D721Med (cell line): ENCODE measurements at places on chromosomes 2 and 18.

GRCh38 chr2:157746234-157746950, 117.7 kb upstream of the ACVR1C start:
- DNase-seq = no peak

DNA sequence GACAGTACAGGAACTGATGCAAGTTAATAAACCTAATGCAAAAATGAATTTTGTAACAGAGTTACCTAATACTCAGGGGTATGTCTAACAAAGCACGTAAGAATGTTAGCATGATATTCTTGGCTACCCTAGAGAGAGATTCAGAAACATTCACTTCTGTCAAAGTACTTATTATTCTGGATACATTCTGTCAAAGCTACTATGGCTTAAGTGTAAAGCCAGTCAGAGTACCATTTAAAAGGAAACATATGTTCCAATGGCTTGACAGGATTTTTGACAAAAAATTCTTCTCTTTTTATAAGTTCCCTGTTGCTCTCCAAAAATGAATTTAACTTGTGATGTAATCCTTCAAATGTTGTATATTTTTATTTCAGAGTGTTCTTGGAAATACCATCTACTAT, 85.5 kb downstream of the PIGN start:
- no peak for DNase-seq

GRCh38 chr2:11680901-11681721, 11.1 kb upstream of the NTSR2 start:
- DNase-seq = no peak

DNA sequence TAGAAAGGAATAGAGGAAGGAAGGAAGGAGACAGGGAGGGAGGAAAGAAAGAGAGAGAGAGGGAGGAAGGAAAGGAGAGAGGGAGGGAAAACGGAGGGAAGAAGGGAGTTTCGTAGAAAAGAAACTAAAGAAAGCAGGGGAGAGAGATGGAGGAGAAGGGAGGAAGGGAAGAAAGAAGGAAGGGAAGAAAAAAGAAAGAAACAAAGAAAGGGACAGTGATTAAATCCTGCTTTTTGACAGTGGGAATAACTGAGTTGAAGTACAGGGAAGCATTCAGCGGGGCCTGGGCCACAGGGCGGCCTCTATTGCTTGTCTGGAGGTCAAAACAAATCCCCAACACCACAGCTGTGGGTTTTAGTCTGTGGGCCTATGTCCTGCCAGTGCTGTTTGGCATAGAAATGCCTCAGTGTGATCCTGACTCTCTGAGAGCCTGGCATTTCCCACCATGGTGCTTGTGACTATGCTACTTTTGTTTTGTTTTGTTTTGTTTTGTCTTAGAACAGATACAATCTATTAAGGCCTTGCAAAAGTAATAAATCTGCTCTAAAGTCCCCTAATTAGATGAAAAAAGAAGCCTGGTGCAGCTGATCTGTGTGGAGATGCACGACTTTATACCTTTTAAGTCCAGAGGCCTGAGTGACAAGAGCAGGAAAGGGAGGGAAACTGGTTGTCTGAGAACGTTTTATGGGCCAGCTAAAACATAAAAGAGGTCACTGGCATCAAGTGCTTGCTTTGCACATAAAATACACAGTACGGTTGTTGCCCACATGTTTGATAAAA, 40.0 kb downstream of the IL1RL2 start:
- DNase-seq = no peak

DNA sequence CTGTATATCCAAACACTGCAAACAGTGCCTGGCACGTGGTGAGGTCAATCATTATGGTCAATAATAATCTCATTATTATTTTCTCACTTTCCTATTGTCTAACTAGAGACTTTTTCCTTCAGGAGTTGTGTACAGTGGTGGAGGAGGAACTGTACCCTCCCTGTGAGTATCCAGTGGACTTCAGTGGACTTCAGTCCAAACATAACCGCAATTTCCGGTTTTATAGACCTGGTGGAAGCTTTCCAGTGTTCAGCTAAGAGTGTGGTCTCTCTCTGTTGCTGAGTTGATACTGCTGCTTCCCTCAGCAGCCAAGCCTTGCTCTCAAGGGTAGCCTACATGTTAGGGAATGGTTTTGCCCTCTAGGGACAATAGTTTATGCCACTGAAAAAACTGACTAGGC, 447.1 kb downstream of the TMEM182 start:
- DNase-seq = no peak

DNA sequence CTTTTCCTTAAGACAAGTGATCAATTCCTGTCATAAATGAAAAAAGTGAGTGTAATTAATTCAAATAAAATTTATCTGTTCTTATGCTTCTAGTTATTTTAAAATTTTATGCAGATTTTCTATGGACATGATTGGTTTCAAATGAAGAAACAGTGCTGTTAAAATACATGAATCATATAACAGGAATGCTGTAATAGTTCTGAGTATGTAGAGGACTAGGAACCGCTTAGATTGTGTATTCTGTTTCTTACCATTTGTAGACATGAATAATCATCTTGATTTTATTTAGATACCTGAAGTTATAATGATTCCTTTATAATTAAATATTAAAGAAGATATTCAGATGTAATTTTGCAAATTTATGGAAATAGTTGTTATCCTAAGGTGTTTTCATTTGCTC, 3.5 kb downstream of the ACTR2 start:
- no peak for DNase-seq

DNA sequence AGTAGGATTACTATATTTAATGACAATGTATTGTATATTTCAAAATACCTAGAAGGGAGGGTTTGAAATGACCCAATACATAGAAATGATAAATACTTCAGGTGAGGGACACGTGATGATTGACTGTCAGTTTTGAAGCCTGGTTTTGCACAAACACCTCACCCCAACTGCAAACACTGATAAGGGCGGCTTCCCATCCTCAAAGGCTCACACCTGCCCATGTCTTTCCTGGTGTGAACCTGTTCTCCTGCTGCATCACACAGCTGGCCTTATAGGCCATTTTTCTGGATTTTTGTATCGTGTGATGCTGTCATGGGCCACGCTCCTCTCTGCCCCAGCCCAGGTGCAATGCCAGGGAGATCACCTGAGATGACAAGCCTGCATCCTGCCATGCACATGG, 166.5 kb upstream of the NCK2 start:
- DNase-seq = no peak

DNA sequence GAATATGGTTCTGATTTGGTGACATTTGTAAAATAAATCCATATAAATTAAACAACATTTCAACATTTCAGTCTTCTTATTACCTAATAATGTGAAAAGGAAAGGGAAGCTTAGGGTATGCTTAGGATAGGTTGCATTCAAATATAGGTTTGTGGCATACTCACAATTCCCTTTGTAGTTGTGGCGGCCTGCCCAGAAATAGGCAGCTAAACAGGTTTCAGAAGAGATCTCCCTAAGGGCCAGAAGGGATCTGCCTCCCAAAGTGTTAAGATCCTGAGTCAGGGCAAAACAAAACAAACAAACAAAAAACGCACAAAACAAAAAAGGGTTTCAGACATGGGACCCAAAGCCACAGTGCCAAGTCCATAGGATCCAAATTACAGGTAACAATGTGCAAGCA, 41.4 kb upstream of the TCF7L1 start:
- no peak for DNase-seq

DNA sequence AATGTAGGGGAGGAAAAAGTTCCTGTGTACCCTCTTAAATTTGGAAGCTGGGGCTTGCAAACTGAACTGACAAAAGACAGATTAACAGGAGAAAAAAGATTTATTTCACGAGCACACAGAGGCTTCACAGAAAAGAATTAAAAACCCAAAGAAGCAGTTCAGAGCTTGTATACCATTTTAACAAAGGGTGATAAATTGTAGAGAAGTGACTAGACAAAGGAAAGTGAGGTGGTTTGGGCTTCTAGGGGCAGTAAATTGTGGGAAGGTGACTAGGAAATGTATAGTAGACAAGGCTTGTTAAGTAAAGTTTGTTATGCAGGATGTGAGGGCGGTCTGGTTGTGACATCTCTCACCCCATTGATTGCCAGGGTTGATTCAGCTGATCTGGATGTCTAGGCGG, 53.5 kb upstream of the ZDBF2 start:
- DNase-seq = no peak

DNA sequence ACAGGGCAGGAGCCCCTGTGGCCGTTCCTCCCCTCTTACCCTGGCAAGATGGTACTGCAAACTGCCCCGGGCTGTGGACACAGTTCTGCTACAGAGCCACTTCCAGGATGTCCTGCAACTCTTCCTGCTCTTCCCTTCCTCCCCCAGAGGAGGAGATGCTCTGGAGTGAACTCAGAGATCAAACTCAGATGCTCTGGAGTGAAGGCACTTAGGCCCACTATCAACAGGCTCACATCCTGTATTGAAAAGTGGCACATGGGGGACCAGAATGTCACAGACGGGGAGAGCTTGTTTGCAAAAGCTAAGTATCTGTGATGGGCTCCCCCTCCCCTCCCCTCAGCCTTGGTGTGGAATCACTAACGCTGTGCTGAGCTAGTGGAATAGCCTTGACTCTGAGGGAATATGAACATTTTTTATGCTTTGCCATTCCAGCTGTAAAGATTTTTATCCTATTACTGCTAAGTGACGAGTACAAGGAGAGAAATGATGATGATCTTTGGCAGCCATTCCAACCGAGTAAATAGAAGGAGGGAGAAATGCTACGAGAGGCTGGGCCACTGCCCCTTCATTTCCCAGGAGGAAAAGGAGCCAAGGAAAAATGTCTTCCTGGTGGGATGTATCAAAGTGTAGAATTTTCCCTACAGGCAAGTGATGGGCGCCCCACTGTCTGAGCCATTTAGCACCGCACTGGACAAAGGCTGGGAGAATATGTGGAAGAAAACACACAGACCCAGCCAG, 152.6 kb downstream of the GALNT14 start:
- no peak for DNase-seq

DNA sequence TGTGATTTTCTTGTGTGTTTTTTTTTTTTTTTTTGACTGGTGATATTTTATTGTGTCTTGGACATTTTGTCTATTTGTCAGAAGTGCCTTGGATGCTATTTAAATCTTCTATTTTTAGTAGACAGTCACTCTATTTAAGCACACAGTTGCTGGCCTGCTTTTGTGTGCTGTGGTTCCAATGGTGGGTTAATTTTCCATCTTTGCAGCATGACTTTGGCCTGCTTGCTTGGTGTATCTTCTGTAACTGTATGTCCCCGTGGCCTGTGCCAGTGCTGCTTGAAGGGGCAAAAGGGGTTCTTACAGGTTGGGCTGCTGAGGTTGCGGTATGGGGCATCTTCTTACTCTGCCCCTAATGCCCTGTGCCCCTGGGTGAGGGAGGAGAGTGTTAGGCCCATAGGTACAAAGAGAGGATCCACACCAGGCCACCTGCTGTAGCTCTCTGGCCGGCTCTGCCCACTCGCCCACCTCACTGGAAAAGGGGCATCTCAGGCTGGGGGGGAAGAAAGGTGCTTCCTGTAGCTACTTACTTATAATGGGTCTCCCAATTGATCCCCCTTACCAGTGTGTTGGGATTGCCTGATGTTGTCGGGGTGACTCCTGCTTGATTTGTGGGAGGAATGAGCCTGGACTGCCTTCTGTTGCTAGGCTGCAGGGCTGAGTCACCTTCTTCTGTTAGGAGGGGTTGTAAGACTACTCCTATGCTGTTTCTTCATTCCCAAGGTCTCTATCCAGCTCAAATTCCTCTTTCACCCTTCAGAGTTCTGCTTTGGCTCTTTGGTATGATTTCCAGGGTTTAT, 490.0 kb upstream of the HS6ST1 start:
- no peak for DNase-seq

GRCh38 chr2:65103013-65103715, 26.7 kb downstream of the RAB1A start:
- no peak for DNase-seq

- DNase-seq = no peak
Observed at GRCh38 chr2:173101687-173102086, 26.0 kb downstream of the MAP3K20 start.

- DNase-seq = no peak
Observed at GRCh38 chr2:199428291-199428690, 29.4 kb downstream of the SATB2 start.

- DNase-seq = no peak
Observed at GRCh38 chr2:55441280-55441892, 21.7 kb upstream of the CCDC88A start.

DNA sequence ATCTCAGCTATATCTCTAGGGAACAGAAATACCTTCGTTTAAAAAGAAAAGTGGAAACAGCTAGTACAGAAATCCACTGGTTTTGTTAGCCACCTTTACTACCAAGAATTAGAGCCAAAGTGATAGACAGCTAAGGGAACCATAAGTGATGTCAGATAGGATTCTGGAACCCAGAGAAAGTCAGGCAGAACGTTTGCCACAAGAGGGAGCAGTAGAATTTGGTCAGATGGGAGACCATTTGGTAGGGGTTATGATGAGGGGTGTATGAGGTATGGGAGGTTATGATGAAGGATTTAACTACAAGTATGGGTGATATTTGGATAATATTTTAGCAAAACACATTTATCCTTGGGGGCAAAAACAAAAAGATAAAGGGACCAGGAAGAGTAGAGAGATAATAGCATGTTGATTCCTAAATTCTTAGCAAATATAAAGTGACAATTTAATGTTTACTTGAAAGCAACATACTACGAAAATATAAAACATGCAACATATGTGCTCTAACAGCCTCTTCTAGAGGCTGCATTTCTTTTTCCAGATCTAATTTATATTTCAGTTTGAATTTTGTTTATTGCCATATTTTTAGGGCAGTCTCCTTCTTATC, 3.3 kb downstream of the SLC8A1 start:
- no peak for DNase-seq

DNA sequence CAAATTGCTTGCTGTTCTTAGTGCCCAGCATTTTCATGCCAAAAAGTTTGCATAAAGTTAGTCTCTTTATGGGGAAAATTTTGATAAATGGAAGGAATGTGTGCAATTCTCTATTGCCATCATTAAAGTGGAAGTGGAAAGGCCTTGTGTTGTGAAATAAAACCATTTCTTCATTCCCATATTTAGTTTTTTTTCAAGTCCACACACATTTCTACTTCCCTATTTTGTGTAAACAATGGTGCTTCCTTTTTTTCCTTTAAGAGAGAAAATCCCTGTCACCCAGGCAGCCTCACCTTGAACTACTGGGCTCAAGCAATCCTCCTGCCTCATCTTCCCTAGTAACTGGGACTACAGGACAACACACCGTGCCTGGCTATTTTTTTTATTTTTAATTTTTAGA, 42.3 kb upstream of the NCOA1 start:
- DNase-seq = no peak

GRCh38 chr2:217444932-217445331, 557.9 kb downstream of the TNS1 start:
- DNase-seq = no peak
